MV-4-11 (cell line): ENCODE measurements at places on chromosomes 6 and 20.
A peak's percentile ranks its signal among the peaks of the same experiment; 100 is the strongest.

DNA sequence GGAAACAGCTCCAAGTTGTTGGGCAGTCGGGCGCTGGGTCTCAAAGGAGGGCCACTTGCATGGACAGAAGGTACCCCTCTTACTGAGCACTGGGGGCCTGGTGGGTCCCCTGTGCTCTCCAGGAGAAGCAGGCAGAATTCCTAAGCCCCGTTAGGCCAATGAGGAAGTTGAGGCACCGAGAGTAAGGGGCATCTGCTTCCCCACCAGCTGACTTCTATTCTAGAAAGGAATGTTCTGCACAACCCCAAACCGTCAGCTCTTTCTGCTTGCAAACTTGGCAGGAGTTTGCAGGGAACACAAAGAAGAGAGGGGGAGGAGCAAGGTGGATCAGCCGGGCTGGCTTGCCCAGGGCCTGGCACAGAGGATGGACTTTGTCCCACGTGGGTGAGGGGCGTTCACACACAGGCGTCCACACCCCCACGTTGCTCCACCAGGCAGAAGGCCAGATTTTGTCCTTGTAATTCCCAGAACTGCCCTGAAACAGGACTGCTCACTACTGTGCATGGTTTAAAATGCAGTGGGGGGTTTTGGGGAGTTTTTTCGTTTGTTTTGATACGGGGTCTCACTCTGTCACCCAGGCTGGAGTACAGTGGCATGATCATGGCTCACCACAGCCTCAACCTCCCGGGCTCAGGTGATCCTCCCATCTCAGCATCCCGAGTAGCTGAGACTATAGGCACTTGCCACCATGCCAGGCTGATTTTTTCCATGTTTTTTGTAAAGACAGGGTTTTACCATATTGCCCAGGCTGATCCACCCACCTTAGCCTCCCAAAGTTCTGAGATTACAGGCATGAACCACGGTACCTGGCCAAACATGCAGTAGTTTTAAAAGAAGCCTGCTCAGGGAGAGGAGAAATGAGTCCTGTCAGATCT, 93.3 kb downstream of the SNX5 start:
- no peak for DNase-seq

- peak; percentile 21 for DNase-seq
These were observed 683.3 kb downstream of the QKI start for GRCh38 chr6:164097551-164098398.

DNA sequence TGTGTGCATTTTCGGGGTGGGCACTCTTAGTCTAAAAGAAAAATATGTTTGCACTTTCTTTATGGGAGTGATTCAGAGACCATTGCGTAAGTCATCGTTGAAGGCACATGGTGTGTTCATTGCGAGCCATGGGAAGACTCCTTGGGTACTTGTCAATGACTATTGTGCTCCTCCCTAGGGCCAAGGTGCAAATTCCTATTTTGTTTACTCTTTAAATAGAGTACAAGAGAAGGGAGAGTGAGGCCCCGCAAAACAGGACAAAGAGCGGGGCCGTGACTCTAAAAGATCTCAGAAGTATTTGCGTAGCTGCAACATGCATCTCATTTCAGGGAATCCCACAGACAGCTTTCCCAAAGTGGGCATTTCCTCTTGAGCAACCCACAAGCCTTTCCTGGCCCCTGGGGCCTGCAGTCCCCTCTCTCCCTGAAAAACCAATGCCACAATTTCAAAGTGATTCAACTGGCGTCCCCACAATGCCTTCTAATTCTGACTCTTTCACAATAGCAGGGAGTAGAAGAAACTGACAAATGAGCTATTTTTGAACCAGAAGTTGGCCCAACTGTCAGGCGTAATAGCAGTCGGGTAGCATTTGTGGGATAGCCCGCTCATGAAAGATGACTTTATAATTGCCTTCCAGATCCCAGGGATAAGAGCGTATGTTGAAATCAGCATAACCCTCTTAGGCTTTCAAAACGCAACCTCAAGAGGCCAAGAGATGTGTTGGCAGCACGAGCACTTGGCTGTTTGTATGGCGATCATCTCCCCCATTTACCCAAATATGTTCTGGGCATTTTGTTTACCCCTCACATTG, 277.9 kb upstream of the BMP2 start:
- DNase-seq: peak; percentile 100

DNA sequence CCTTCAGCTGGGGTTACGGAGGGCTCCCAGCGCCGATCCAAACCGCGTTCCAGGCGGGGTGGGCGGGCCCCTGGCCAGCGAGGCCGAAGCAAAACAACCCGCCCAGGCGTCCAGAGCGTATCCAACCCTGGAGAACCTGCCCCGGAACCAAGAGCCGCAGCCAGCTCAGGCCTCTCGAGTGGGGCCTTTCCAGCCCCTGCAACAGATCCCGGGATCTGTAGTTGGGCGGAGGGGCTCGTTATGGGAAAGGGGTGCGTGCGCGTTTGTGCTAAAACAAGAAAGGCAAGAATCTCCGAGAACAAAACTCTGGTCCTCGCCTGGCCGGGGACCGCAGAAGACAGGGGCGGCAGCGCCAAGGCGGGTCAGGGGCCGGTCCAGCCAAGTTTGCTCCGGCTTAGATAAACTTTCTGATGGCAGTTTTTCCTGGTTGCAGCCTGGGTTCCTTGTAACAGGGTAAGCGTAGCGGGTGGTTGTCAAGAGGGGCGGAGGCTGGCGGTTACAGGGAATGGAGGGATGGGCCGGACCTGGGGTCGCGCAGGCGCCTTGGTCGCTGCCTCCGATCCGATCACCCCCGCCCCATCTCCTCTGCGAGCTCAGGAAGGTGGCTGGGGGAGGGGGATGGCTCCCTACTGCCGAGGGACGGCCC, 448 bp upstream of the RIN2 start:
- no peak for DNase-seq

DNA sequence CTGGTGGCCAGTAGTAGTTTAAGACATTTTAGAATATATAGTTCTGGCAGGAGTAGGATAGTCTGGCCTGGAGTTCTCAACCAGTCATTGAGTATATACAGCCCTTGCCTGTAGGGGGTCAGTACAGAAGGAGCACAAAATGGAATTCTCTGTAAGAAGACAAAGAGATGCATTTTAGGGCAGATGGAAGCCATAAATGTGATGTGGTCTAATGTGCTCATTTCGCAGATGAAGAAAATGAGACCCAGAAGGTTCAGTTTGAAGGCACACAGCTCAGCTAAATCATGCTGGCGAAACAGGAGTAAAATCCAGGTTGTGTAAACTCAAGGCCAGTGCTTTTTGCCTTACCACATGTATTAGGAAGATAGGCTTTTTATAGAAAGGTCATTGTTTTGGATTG, 29.6 kb downstream of the QKI start:
- DNase-seq: no peak

DNA sequence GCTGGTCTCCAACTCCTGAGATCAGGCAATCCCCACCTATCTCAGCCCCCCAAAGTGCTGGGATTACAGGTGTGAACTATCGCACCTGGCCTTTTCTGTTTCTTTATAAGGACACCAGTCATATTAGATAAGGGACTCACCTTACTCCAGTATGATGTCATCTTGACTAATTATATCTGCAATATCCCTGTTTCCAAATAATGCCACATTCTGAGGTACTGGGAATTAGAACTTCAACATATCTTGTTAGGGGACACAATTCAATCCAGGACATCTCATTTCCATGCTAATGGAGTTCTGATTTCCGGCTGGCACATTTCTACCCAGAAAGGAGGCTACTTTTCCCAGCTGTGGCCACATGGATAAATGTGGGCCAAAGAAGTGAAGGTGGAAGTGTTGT, 6.4 kb upstream of the AIG1 start:
- DNase-seq: no peak

DNA sequence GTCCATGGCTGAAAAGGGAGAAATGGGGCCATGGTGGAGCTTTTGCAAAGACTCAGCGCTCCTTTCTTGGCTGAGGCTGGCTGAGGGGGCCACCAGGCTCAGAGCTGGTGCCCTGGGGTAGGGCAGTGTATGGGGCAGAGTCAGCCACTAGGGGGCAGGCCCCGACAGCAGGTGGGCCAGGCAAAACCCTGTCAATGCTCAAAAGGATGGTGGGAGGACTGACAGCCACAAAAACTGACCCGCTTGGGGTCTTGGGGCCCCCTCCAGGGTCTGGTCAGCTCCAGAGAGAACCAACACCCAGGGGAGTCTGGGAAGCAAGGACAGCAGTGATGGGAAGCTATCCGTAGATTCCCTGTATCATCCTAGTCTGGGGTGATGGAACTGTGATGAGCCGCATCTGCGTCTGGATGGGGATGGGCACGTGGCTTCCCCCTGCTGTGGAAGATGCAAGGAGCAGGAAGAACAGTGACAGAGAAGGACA, 306.9 kb downstream of the DHX35 start:
- no peak for DNase-seq

DNA sequence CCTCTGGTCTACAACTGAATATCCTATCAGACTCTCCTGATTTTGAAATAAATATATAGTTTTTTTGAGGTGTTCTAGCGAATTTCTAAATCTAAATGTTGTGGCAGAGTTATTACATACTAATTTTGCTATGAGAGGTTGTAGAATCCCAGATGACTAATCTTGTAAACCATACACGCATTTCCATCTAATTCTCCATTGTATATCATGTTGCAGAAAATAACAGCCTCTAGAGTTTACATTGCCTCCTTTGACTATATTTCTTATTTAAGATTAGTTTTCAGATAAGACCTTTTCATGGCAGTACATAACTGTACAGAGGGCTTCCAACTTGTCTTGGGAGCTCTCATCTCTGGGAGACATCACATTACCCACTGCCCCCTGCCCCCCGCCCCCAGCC, 22.9 kb downstream of the PTPN1 start:
- no peak for DNase-seq

DNA sequence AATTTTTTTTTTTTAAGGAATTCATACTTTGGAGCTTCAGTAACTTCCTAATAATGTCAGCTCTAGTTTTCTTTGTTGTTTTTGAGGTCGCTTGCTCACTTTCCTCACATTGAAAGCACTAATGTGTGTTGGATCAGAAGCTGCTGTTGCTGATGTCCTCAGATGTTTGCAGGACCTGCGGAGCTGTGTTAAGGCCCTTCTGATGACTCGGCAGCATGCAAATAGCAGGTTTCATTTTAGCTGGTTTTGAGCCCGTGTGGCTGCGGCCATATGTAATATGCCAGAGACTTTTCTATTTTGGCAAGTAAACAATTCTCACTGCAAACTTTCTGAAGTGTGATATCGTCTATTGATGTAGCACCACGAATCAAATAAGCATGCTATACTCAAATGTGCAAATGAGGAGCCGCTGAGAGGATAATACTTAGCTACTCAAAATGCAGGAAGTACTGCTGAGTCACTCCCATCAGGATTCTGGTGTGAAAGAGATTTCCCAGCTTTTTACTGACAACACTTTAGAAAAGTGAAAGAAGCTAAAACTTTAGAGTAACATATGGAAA, 187.8 kb downstream of the SASH1 start:
- DNase-seq: no peak

GRCh38 chr20:47618479-47618878, 116.8 kb downstream of the NCOA3 start:
- no peak for DNase-seq

GRCh38 chr6:113047932-113048331, 700.8 kb downstream of the RFPL4B start:
- no peak for DNase-seq

- no peak for DNase-seq
These were observed 48.6 kb downstream of the FAM8A1 start for GRCh38 chr6:17648745-17649144.
